Activated CD4-positive, alpha-beta T cell treated with anti-CD3 and anti-CD28 coated beads, Interleukin-2, amount 50 U/mL, for 4 hours (primary cell): ENCODE measurements at places on chromosomes 1 and 21.

- DNase-seq: no peak
Observed at GRCh38 chr1:78229344-78229743, 183.6 kb downstream of the GIPC2 start.

- DNase-seq: no peak
Observed at GRCh38 chr21:45325206-45326168, 37.8 kb upstream of the POFUT2 start.

GRCh38 chr1:11525151-11525505 is 46.2 kb downstream of the DISP3 start:
- no peak for DNase-seq

DNA sequence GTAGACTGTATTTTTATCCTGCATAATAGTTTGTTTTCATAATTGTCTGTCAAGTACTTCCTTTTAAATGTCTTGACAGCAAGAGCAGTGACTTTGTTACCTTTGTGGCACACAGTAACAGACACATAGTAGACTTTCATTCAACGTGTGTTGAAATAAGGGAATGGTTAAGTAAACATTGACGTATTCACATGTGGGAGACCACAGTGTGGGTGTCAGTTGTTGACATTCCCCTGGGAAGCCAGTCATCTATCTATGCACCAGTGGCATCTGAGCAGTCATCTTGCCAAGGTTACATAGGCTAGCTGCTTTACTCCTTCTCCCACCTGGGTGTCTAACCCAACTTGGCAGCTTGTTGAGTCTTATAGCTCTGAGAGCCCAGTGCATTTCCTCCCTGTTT is 1.4 kb upstream of the NUP133 start:
- no peak for DNase-seq

DNA sequence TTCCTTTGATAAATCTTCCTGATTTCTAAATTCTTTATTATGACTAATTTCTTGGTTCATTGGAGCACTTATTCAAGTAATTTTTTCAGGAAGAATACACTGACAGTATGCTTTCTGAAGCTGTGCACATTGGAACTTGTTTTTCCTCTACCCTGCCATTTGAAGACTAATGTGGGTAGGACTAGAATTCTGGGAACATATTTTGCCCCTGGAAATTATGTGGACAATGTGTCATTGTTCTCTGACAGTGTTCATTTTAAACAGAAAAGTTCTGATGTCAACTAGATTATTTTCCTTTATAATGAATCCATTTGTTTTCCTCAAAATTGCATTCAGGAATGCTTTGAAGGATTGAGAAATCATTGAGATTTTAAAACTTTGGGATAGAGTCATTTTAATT is 34.8 kb upstream of the ST6GALNAC5 start:
- DNase-seq: no peak

- no peak for DNase-seq
Observed at GRCh38 chr1:153649137-153649862, 9.2 kb upstream of the SNAPIN start.
